Activated CD4-positive, alpha-beta T cell treated with anti-CD3 and anti-CD28 coated beads, Interleukin-2, amount 50 U/mL, for 24 hours (primary cell): ENCODE measurements at places on chromosomes 2 and 18.

DNA sequence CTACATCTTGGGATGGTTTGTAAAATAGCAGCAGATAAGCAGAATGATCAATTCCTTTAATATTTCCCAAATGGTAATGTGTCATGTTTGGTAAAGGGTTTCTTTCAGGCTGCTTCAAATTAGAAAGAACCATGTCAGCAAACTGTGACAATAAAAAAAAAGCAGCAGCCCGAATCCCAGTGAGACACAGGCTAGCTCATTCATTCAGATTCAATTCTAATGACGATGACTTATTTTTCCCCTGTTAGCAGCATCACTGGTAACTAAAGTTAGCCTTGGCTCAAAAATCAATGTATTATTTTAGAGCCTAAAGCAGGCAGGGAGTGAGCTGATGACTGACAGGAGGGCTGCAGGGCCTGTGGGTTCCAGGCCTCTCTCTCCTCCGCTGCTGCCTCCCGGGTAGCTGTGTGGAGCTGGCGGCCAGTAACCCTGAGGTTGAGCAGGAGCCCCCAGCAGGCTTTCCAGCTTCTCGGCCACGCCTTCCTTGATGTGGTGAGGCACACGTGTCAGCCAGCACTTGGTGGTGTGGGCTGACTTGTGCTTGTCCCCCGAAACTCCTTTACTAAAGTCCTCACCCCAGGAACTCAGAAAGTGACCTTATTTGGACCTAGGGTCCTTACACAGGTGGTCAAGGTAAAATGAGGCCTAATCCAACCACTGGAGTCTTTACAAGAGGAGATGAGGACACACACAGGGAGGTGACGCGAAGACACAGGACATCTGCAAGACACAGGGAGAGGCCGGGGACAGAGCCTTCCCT lies 120.5 kb upstream of the HS6ST1 start:
- DNase-seq, result no peak

- no peak for DNase-seq
These were observed 372.6 kb downstream of the SLC4A3 start for GRCh38 chr2:220000080-220000479.

DNA sequence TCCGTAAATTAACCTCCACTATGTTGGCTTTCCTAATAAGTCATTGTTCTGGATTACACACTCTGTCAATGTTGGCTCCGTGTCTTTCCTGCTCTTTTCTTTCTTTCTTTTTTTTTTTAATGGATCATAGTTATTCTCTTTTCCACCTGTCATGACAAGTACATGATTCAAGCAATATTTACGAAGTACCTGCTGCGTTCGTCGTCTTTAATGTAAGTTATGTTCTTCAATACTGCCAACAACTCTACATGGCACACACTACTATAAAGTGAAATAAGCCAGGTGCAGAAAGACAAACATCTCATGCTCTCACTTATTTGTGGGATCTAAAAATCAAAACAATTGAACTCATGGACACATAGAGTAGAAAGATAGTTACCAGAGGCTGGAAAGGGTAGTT lies 239.1 kb downstream of the SCG2 start:
- DNase-seq, result no peak

DNA sequence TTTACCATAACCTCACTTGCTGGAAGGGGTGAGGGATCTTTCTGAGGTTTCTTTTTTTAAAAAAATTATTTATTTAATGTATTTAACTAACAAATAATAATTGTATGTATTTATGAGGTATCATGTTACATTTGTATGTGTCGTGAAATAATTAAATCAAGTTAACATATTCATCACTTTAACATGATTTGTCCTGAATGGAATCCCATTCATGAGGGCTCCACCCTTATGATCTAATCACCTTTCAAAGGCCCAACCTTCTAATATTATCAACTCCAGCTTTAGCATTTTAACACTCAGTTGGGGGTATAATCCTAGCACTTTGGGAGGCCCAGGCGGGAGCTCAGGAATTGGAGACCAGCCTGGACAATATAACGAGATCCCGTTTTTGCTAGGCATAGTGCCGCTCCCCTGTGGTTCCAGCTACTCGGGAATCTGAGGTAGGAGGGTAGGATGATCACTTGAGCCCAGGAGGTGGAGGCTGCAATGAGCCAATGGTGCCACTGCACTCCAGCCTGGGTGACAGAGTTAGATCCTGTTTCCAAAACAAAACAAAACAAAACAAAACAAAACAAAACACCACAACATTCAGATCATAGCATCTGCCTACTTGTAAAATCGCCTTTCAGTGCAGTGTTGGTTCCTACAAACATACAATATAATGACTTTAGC lies 1.1 kb upstream of the TAF4B start:
- no peak for DNase-seq
